ENCODE measurements at places on chromosomes 4 and X. TPM values are rescaled to one million over a fixed set of nuclear protein-coding genes. Genes with fewer than 3 reads are reported as not detected.

DNA sequence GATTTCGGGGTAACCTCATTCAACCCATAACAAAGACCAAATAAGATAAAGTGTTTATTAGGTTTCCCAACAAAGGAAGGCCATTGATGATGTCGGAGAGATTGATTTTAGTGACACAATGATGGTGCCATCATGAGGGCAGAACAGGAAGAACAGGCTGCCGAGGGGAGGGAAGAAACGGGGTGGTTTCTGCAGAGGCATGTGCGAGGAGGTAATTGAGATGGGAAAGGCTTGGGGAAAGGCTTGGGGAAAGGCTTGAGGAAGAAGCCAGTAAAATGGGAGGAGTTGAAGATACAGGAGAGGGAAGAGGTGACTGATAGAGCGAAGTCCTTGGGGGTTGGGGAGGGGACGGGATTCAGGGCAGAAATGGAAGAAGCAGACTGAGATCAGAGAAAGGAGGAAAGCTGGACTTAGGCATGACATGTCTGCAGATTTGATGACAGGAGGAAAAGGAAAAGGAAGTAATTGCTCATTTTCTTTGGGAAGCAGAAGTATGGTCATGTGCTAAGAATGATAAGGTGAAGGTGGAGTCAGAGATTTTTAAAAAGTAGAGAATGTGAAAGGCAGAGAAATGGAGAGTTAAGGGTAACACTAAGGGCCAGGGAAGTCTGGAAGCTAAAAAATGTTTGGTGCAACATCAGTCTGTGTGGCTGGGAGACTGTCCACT lies 6.0 kb downstream of the HPSE start:
- DNase-seq = no peak

- no peak for DNase-seq
These were observed 108.4 kb upstream of the ATXN3L start for GRCh38 chrX:13428053-13428786.

DNA sequence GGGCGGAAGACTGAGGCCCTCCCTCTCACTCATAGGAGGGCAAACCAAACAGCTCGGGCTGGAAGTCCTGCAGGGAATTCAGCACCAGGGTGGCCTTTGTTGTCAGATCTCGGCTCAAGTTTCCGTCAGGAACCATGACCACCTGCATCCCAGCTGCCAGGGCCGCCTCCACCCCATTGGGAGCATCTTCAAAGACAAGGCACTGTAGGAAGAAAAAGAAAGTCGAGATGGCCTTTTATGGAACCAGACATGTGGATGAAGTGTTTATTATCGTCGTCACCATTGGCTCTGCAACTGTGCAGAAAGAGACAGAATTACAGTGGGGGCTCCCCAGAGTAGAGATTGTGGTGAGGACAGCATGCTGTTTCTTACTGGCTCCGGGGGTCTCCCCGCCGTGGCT lies 97.2 kb upstream of the STS start:
- DNase-seq = no peak

- DNase-seq = no peak
These were observed 8.9 kb upstream of the BDH2 start for GRCh38 chr4:103108542-103108941.

- DNase-seq = no peak
These were observed 16.3 kb downstream of the PPP3CA start for GRCh38 chr4:101331017-101331416.

- DNase-seq = no peak
These were observed 232.4 kb downstream of the PPP3CA start for GRCh38 chr4:101114936-101115372.

DNA sequence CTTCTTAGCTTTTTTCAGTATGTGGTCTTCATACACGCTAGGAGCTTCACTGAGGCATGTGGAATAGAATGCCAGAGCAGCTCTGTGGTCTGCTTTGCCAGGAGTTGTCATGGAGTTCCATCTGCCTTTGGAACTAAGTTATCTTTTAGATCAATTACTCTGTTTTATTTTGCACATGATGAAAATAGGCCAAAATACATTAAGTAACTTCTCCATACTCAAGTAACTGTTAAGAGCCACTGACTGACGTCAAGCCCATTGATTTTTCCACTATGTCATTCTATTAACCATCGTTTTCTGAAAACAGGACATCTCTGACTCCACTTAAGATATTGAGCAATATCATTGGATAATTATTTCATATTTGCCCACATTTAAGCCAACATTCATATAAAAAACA lies 415.1 kb upstream of the MAD2L1 start:
- DNase-seq = no peak

DNA sequence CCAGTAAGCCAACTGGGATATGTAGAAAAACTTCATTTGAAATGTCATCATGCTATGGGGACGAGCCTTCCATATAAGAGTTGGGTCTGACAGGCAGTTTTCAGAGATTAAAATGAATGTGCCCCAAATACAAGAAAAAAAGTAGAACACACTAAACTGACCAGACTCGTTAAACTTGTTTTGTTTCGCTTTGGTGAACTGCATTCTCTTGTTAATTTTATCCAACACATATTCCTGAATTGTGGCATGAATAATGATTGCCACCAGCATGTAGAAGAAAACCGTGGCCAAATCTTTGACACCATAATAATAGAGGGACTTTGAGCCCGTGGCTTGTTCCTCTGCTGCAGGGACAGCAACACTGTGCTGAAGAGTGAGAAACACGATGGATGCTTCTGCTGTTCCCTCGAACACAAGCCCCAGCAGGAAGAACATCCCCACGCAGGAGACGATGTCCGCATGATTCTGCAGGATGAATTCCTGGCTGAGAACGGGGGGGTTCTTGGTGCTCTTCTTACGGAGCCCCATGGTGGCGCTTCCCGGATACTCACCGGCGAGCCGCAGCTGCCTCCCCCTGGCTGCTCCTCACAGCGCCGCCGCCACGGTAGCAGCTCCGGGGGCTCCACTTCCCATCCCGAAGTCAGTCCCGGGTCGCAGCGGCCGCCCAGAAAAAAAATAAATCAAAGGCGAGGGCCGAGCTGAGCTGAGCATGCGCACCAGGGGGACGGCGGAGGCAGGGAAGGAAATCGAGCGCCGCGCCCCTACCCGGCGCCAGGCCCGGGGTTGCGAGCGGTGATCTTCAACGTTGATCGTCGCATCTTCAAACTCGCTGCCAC lies at the start of gene TRAM1L1:
Gene TRAM1L1 (minus strand): TSS at position 711 of the 836 bp plus-strand sequence. CDS start 183 bp downstream, at position 528.
- peak; percentile 65 for DNase-seq

DNA sequence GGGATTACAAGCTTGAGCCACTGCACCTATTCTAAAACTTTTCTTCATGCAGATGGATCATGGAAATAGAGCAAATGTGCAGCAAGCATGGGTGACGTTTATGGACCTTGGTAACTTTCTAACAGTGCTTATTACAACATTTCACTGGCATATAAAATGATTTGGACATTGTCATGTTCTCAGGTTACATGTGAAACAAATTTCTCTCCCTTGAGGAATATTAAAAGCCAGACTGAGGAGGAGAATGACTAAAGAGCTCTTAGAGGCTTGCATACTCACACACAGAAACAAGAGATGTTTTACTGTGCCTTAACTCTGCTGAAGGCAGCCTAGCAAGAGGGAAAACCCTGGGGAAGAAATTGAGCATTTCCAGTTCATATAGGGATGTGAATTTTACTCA lies 38.6 kb upstream of the GPR101 start:
- no peak for DNase-seq

GRCh38 chrX:150270622-150271021 lies 92.5 kb upstream of the MAMLD1 start:
- no peak for DNase-seq

- no peak for DNase-seq
These were observed 9.0 kb downstream of the CTBP1 start for GRCh38 chr4:1239950-1240307.

GRCh38 chrX:124042042-124042441 lies 80.5 kb downstream of the STAG2 start:
- DNase-seq = no peak

DNA sequence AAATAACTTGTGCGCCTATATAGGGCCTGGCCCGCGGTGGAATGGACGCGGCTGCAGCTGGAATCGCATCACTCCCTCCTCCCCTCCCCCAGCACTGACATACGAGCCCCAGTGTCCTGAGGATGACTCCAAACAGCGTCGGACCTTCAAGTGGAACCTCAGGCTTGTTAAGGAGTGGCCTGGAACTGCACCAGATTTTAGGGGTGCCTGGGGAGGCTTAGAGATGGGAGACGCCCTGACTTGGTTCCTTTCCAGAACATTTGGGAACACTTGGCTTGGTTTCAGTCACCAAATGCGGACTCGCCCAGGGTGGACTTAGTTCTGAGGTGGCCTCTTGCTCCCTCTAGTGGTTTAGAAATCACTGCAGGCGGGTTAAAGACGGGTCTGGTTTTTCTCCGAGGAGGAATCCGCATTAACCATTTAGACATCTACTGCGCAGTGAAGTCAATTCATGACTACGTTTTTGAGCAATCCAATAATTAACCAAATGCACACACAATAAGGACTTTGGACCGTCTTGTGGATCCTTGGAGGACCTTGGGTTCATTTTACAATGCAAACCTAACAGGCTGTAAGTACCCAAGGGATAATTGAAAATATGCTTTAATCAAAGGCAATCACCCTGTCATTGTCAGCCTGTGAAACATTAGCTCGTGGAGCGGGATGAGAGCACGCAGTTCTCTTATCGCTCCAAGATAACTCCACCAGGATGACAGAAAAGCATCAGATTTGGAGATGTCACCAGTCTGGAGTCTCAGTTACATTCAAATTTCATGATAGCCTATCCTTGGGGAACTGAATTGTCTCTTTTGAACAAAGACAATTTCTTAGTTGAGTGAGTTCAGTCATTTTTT lies 11.2 kb upstream of the PDGFRA start:
- peak; percentile 87 for DNase-seq

DNA sequence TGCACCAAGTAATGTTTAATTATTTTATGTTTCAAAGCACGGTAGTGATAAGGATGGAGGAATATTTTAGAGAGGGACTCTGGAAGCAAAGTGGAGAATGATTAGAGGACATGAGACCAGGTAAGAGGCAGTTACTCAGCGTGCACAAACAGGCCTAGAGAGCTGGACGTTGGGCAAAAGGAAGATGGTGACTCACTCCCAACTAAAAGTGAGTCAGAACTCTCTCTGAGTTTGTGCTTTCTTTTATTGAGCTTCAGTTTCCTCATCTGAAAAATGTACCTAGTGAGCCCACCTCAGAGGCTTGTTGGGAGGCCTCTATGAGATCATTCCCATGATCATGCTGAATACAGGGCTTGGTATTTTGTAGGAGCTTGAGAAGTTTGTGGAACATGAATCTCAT lies 1.6 kb upstream of the ZC4H2 start:
- DNase-seq = no peak

Gene PTPN13
- total RNA-seq = 0.26 TPM

Gene GAGE12E
- not detected for total RNA-seq

Gene HERC6
- 5.3 TPM for total RNA-seq

Gene CXXC4
- not detected for total RNA-seq

Gene ADRA2C
- total RNA-seq = not detected

Gene GABRA4
- not detected for total RNA-seq

Gene STPG2
- total RNA-seq = not detected
